Stimulated activated CD4-positive, alpha-beta T cell treated with anti-CD3 and anti-CD28 coated beads, Interleukin-2, amount 100 ng/mL, for 48 hours (primary cell): ENCODE measurements at places on chromosomes 5 and 9.
A peak's percentile ranks its signal among the peaks of the same experiment; 100 is the strongest.

GRCh38 chr9:137564817-137565411 is 13.2 kb downstream of the MRPL41 start:
- no peak for DNase-seq

DNA sequence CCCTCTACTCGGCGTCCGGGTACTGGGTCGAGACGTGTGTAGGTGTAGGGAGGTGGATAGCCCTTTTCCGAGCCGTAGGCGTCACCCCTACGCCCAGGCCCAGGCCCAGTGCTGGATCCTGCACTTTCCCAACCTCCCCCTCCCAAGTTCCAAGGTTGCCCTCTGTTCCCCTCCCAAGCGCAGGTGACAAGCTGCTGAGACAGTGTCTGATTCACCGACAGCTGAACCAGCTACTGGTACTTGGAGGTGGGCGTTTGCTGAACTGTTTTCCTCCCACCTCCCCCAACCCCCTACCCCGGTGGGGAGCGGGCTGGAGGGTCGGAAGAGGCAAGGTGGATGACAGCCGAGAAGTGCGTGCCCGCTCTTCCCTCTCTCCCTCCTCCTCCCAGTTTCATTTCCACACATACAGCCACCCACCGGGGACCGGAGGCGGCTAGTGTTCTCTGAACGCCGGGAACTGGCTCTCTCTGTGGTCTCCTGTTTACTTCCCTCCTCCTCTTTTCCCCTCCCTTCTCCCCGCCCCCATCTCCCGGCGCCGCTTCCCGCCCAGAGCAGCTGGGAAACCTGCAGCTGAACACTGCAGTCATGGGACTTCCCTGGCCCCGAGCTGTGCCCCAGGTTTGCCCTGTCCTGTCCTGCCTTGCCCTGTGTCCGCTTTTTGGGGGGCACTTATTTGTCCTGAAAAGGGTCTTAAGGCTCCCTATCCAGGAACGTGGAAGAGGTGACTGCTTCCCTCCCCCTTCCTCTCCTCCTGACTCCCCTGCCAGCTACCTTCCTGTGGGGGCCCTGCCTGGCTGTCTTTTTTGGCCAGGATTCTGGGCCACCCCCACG is 6.2 kb upstream of the KLF9 start:
- peak; percentile 46 for DNase-seq

DNA sequence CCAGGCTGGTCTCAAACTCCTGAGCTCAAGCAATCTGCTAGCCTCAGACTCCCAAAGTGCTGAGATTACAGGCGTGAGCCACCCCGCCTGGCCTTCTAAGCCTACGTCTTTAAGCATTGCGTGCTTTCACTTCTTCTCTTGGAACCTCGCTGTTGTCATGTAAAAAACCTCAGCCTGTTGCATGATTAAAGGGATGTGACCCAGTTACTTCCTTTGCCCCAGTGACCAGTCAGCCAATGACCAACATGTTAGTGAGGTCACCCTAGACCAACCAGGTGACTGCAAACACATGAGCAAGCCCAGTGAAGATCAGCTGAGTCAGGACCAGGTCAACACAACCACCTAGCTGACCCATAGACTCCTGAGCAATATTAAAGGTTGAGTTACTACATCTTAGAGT is 10.5 kb downstream of the KIF4B start:
- no peak for DNase-seq

- peak; percentile 38 for DNase-seq
Observed at GRCh38 chr9:68704814-68705530, at the start of gene PIP5K1B. Gene PIP5K1B (plus strand): TSS chr9:68705240. CDS start chr9:68822615, 117,375 bp downstream.

GRCh38 chr5:112628214-112628980 is 109.3 kb upstream of the APC start:
- no peak for DNase-seq

DNA sequence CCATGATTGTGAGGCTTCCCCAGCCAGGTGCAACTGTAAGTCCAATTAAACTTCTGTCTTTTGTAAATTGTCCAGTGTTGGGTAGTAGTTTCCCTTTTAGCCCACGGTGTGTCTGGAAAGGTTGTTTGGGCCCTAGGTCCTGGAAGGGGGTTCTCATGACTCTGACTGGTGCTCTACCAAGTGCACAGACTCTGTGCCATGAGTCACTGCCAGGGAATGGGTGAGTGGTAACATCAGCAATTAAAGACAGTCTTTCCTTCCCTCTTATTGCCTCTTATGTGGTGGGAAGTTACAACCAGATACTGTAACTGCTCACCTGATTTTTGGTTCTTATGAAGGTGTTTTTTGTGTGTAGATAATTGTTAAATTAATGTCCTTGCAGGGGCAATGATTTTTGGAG is 141.2 kb downstream of the PRDM9 start:
- no peak for DNase-seq

DNA sequence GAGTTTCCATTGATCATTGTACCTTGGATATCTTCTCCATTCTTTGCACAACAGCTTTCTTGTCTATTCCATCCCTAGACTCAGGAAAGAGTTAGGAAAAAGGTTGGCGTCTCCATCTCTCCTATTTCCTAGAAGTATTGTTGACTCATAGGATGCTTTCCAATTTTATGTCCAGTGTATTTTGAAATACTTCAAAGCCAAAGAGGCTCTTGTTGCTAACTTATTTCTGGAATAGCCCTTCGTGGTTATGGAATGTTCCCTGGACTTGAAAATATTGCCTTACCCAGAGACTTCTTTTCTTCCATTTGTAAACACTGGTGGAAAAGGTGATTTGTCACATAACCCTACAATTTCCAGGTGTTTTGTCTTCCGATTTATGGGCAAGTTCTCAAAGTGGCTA is 402.3 kb upstream of the ZNF608 start:
- DNase-seq: no peak

- DNase-seq: peak; percentile 5
Observed at GRCh38 chr9:96449523-96449844, 485 bp upstream of the HABP4 start.

DNA sequence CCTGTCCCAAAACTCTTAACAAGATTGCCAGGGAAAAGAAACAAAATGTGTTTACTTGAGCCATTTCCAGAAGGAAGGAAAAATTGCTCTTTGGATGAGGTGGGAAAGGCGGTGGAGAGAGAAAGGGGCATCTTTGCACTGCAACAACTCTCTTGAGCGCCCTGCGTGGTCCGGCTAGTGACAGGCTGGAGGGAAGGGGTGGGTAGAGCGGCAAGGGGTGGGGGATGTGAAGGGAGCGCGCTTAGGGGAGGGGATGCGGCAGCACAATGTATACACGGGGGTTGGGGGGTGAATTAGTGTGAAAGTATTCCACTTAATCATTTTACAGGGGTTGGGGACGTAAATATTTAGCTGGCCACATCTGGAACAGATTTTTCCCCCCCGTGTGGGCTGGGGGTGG is 1.3 kb downstream of the FGF10 start:
- no peak for DNase-seq

GRCh38 chr9:77547106-77547730 is 100.9 kb downstream of the GNA14 start:
- no peak for DNase-seq

DNA sequence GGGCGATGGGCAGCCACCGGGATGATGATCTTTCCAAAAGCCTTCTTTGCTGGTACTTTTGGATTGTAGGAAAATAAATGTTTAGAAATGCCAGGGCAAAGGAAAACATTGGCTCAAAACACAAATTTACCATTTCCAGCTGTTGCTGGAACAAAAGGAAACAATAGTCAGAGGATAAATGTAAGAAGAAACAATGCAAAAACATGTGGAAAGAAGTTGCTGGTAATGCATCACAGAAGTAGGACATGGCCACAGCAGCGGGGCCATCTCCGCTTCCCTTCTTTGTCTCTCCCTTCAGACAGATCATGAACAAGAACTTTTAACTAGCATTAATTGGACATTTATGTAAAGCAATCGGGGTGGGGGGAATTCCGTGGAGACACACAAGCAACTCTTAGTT is 184.5 kb downstream of the EBF1 start:
- no peak for DNase-seq

DNA sequence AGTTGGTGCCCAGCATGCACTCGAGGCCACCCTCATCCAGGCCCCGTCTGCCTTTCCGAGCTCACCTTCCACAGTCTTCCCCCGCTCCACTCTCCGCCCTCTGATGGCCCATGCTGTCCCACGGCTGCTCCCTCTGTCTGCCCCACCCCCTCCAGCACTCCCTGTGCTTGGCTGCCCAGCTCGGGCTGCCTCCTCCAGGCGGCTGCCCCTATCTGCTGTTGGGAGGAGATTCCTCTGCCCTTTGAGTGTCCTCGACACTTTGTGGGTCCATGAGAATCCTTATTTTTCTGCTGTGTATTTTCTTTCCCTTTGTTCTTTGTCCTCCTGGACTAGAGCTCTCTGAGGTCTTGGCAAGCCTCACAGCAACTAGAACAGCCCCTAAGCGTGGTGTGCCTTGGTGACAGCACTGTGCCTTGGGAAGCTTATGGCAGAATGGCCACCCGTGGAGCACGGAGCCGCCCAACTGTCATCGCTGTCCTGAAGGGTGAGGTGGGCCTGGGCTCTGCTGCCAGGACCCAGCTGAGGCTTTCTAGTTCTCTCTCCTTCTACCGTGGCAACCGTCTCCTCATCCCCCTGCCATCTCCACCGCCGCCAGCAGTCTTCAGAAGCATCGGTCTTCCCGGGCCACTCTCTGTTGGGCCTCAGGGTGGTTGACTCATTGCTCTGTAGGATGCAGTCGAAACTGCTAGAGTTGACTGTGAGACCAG is 5.2 kb downstream of the NTMT1 start:
- no peak for DNase-seq

GRCh38 chr9:89743216-89743572 is 138.4 kb downstream of the GADD45G start:
- DNase-seq: no peak

DNA sequence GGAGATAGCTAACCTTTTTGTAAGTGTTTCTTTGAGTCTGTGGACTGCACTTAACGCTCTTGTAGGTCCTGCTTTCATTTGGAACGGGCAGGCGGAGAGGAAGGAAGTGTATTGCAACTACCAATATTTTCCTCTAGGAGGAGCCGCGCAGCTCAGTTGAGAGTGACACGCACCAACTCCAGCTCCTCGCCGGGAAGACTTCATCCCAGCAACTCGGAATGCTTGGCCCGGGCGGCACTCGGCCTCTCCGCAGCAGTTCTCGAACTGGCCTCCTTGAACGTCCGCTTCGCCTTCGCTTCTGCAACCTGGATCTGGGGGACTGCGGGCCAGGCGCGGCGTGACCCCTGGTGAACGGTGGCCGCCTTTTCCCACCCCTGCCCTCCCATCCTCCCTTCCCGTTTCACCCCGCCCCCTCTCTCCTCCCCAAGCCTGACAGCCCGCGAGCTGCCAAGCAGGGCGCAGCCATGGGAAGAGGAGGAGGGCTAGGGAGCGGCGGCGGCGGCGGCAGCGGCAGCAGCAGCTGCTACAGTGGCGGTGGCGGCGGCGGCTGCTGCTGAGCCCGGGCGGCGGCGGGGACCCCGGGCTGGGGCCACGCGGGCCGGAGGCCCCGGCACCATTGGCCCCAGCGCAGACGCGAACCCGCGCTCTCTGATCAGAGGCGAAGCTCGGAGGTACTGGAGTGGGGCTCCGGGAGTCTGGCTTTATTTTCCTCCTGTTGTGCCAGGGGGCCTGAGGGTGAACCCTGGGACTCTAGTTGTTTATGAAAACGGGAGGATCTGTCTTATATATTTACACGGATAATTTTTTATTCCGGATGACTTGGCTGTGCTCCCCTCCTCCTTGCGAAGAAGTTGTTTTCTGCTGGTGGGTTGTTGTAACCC is at the start of gene GHR:
Gene GHR (plus strand): TSS at position 155 of the 881 bp plus-strand sequence. CDS start 142,436 bp downstream, outside the sequence.
- DNase-seq: no peak

DNA sequence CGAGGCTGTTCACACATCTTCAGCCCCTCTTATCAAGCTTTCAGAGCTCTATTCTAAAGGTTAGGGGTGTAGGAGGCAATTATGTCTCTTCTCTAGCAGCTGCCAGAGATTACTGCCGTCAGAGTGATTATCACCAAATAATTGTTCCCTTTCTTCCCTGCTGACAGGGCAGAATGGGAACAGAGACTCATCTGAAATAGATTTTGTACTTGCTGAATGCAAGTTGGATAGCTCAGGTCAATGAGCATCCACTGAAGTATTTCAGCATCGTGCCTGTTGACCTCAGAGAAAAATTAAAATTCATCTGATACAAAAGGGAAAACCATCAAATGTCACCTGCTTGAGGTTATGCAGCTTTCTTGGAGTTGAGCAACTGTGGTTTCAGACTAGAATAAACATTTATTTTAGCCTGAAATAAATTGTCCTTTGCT is 213.7 kb upstream of the MAP3K1 start:
- no peak for DNase-seq

DNA sequence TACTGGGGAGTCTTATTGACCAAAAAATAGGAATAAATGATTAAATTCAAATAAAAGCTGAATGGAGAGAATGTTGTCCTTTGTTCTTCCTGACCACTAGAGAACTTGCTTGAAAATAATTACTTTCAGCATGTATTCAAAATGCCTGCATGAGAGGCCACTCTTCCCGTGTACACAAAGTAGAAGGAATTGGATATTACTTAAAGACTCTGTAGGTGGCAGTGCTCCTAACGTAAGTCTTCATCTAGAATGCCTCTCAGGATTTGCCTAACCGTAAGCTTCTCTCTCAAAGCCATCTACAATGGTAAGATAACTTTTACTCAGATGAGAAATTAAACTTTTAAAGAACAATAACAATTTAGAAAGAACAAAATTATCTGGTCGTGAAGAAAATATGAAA is 620.0 kb upstream of the CCNG1 start:
- no peak for DNase-seq

DNA sequence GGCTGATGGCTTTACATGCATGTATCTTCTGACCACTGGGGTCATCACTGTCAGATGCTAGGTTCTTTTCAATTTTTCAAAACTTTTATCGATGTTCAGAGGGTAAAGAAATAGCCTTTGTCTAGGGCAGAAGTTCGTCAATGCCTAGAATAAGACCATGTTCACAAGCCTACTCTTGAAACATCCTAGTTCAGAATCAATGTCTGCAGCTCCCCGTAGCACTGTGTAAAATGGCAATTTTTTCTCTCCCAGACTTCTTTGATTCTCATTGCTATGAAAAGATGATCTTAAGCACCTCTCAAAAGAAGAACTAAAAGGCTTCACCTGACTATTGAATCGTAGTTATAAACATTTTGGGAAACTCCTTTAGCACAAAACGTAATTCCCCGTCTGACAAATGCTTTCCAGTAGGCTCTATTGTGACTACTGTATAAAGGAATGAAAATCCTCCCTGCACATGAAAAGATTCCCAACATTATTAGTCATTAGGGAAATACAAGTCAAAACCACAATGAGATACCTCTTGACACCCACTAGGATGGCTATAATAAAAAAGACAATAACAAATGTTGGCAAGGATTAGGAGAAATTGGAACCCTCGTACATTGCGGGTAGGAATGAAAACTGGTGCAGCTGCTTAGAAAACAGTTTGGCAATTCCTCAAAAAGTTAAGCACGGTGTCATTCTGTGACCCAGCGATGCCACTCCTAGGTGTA is 263.5 kb downstream of the ARHGAP26 start:
- DNase-seq: no peak

GRCh38 chr5:126443374-126443851 is 20.2 kb downstream of the GRAMD2B start:
- DNase-seq: no peak

DNA sequence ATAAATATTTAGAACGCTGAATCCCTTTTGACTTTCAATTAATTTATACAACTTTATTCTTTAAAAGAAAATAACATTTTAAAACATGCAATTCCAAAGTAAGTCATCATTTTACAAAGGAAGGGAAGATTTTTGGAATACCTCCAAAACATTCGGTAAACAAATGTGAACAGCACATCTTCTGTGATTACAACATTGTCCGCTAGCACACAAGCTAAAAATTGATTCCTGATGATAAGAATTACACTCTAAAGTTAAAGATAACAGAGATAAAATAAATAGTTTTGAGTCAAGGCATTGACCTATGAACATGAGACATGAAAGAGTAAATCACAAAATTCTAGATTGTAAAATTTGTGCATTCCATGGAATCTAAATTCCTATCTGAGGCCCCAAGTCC is 56.2 kb upstream of the TRAF1 start:
- no peak for DNase-seq
